CD4-positive, alpha-beta T cell treated with Interleukin-1 beta for 1 hour (primary cell): ENCODE measurements at places on chromosomes 2 and 18.
A peak's percentile ranks its signal among the peaks of the same experiment; 100 is the strongest.

- no peak for DNase-seq
Measured at GRCh38 chr2:19580264-19580663, 221.8 kb upstream of the OSR1 start.

DNA sequence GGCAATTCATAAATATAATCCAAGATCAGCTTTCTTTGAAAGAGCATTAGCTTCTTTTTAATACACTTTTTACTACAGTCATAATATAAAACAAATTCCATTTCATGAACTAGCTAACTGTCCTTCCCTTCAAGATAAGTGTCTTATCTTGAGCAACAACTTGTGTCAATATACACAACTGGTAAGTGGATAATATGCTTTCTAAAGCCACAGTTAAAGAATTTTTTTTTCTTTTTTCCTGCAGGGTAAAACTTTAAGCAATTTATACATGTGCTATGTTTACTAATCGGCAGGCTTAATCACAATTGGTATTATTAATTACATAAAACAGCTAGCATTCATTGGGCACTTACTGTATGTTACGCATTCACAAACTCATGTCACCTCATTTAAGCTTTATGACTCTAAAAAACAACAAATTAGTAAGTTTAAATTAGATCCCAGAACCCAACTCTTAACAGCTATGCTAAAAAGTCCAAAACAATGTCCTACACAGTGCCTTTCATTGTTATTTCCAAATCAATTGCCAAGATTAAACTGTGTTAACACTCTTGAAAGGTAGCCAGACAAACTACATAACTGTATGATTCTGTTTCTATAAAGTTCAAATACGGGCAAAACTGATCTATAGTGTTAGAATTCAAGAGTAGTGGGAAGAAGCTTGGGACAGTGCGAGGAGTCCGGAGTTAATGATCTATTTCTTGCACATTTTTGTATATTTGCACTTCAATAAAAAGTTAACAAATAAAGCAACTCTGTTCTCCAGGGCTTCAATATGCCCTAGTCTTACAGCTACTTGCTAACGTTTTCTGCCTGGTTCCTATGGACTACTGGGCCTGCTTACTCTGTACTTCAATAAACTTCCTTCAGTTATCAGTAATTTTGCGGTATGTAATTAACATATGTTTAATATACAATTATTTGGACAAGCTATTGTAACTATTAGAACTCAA lies 6.0 kb downstream of the TXNL1 start:
- no peak for DNase-seq

DNA sequence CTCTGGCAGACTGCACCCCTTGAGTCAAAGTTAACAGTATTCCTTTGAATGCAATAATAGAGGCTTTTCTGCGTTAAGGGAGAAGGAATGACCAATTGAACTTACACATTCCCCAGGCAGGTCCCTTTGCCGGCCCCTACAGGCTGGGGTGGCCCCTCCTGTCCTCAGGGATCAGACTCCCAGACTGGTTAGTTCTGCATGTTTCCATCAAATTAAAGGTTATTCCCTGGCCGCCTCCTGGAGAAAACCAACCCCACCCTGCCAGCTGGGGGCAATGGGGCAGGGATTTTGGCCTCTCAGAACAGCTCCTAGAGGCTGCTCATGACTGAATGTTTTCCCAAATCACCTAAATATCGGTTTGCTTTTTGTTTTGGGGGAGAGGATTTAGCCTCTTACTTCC lies 199.6 kb downstream of the MGAT5 start:
- DNase-seq, result no peak

- peak; percentile 29 for DNase-seq
Measured at GRCh38 chr18:76524900-76525698, 30.1 kb upstream of the ZNF516 start.

- no peak for DNase-seq
Measured at GRCh38 chr2:117058366-117058765, 756.1 kb upstream of the DDX18 start.

DNA sequence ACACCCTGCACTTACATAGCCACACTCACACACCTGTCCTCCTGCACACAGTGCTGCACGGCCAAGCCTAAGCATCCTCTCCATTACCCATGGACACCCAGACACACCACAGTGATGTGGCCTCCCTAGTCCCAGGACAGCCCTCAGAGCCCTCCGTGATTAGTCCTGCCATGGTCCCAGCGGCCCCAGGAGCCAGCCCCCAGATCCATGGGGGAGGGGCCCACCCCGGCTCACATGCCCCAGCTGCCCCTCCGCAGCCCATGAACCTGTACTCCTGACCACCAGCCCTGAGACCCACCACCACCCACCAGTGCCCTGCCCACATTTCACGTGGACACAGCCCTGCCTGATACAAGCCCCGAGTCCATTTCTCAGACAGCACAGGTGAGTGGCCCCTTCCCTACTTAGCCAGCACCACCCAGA lies 8.1 kb upstream of the DUSP2 start:
- DNase-seq, result no peak

DNA sequence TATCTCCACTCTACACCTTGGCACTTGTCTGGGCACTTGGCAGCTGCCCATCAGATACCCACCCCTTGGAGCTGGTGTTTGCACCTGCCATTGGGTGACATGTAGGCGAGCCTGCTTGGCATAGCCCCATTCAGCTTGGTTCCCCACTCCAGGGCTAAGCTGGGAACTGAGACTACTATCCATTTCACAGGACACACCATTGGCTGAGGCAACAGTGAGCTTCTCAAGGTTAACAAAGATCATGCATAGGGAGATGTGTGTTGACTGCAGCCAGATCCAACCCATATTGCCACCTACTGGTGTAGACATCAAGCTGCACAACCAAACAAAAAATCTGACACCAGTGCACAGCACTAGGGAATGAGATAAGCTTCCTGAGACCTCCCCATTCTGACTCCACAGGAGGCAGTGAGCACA lies 1389.8 kb upstream of the TMEFF2 start:
- DNase-seq, result no peak

GRCh38 chr2:111231532-111232252 lies 111.0 kb downstream of the BCL2L11 start:
- no peak for DNase-seq

GRCh38 chr2:227004482-227004881 lies 159.5 kb downstream of the COL4A4 start:
- DNase-seq, result no peak

DNA sequence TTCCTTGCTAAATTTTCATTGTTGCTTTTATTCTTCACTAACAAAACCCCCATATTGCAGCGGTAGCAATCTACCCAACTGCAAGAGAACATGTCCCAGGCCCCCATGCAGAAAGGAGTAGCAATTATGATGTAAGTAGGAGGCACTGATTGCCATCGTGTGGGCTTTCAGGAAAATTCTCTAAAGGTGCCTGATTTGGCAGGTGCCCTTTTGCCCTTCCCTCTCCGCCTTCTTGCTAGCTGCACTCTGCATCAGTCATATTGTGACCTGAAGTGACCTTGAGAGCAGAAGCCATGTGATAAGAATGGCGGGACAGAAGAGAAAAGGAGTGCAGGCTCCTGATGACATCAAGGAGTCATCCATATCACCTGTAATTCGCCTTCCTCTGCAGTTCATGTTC lies 112.1 kb downstream of the NCKAP5 start:
- no peak for DNase-seq

DNA sequence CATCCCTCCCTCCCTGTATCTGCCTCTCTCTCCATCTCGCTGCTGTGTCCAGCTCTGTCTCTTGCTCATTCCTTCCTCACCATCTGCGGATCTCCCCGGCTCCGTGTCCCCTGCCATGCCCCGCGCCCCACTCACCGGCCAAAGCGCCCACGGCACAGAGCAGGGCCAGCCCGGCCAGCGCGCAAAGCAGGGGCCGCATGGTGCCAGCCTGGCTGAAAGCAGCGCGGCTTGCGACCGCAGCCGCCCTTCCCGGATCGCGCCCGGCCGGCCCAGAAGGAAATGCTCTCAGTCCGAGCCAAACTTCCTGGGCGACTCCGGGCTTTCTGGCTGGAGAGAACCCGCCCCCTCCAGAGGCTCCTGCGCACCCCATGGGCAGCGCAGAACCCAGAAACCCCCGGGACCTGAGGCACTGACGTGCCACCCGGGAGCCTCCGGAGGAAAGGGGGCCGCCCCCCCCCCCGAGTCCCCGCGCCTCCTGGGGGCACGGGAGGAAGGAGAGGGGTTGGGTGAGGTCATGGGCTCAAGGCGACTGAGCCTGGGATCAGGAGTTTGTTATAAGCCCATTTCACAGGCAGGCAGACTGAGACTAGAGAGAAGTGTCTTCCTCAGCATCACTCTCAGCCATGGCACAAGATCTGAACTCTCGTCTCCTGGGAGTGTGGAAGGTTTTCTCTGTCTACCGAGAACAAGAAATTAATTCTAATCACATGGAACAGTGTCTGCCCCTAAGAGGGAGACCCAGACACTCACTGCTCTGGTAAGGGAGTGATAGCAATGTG lies 45.2 kb upstream of the RAB6C start:
- DNase-seq, result no peak

DNA sequence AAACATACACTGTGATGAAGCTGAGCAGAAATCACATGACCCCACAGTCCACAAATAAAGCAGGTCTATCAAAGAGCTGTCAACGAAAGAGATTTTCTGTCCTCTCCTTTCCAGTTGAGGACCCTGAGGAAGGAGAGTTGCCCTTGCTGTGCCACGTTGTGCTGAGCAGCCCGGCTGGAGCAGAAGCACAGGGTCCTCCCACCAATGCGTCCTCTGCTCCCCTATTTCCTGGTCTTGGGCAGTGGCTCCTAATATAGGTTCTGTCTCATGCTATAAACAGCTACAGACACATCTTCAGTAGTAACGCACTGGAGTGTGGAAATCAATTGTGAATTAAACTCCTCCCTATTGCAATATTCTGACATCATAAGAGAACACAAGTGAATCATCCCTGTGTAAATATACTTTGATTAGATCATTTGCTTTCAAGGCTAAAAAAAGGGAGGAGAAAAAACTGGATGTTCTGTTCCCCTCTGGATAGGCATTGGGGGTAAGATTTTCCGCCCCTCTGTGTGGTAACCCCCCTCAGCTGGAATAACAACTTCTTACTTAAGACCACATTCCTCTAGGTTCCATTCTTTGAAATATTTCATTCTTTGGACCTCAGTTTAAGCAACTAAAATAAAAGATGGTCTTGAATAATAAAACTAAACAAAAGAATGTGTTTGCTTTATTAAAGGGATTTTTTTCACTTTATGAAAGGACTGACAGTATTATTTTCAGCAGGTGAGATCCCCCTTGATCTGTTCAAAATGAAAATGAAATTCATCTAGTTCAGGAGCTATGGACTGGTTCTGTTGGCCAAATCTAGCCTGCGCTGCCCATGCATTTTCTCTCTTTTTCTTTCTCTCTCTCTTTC lies 8.3 kb upstream of the RHOB start:
- DNase-seq, result peak; percentile 44

DNA sequence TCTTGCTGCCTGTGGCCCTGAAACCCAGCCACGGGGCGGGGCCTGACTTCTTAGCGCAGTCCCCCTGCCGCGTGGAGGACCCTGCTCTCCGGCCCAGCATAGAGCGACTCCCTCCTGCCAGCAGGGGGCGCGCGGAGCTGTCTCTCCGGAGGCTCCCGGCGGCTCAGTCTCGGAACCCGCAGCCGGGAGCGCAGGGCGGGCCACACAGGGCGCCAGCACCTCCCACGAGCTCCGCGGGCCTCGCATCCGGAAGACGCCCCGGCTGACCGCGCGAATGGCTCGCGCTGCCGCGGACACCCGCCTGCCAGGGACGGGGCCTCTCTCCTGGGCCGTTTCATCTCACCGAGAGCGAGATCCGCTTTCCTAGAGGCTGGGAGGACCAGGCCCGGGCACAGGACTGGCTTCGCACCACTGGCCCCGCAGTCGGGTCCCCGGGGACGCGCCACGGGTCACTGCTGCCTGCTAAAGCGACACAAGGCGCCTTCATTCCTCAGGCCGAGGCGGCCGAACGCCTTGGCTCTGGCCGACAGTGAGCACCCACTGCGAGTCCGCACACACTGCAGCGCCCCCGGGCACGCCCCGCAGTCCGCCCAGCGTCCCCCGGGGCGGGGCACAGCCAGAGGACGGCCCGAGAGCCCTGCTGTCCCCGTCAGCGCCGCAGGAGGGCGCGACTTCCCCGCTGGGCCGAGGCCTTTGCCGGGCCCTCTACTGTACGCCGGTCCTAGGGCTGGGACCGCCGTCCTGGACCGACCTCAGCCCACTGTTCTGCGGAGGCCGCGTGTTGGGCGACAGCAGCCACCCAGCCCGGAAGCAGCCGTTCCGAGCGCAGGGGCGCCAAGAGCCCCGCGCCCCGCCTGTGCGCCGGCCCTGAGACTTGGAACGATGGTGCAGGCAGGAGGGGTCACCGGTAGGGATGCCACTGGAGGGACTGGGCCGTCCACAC lies 39.0 kb upstream of the ARHGEF4 start:
- peak; percentile 90 for DNase-seq

- peak; percentile 22 for DNase-seq
Measured at GRCh38 chr2:131105950-131106801, 1.0 kb downstream of the PLEKHB2 start.

DNA sequence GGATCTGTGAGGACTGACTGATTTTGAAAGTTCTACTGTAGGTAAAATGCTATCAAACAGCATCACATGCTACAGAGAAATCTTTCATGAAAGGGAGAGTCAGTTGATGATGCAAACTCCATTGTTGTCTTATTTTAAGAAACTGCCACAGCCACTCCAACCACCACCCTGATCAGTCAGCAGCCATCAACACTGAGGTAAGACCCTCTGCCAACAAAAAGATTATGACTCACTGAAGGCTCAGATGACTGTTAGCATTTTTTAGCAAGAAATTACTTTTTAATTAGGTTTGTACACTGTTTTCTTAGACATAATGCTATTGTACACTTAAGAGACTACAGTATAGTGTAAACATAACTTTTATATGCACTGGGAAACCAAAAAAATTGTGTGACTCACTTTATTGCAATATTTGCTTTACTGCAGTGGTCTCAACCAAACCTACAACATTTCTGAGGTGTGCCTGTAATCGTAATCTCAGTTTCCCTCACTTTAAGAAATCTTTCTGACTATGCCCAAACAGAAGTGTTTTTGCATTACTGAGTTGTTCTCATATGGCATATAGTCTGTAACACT lies 42.8 kb downstream of the METTL8 start:
- no peak for DNase-seq

GRCh38 chr2:216279459-216279858 lies 92.8 kb downstream of the MARCHF4 start:
- no peak for DNase-seq

GRCh38 chr2:125874564-125874963 lies 781.4 kb upstream of the GYPC start:
- DNase-seq, result no peak

GRCh38 chr18:38576349-38576748 lies 1010.8 kb upstream of the CELF4 start:
- no peak for DNase-seq

DNA sequence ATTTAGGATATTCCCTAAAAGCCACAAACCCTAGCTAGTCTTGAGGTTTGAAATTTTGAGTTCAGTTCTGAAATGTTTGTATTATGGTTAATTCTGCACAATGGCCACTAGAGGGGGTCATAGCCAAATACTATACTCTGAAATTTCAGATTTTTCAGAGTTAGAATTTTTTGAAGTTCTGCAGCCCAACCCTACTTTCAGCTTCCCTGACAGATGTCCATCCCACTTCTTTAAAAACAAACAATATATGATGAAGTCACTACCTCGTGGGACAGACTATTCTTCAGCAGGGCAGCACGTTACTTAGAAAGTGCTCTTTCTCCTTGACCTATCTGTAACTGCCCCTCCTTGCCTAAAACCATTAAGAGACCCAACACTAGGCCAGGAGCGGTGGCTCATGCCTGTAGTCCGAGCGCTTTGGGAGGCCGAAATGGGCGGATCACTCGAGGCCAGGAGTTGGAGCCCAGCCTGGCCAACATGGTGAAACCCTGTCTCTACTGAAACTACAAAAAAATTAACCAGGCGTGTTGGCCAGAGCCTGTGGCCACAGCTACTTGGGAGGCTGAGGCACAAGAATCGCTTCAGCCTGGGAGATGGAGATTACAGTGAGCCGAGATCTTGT lies 48.2 kb upstream of the PAPOLG start:
- no peak for DNase-seq
